ENCODE measurements at places on chromosomes 13 and 19.

DNA sequence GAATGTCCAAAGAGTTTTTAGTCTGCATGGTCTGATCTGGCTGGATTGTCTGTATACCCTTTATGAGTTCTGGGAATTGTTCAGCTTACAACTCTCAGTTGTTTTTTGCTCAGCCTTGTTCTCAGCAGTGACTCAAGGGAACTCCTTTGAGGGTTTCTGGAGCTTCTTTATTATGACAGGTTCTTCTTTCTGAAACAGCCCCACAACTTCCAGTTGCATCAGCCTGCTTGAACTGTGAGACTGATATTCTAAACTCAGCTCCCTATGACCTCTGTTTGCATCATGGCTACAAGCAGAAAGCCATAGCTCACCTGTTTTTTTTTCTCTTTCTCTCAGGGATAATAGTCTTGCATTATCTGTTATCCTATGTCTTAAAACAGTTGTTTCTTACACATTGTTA lies 85.0 kb downstream of the TDRD3 start:
- DNase-seq = no peak

DNA sequence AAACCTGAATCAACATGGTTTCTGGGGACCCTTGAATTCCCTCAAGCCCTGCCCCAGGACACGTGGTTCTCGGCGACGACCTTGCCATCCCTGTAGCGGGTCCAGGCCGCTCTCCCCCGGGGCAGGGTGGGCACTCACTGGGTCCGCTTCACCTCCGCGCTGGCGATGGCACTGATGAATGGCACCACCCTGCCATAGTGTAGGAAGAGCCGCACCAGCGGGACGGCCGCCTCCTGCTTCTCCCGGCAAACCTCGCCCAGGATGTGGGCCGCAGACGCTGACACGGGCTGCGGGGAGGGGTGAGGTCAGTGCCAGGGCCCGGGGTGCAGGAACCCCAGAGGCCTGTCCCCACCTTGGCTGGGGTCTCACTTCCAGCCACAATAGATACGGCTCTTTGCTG lies 44.1 kb upstream of the C13orf46 start:
- no peak for DNase-seq

DNA sequence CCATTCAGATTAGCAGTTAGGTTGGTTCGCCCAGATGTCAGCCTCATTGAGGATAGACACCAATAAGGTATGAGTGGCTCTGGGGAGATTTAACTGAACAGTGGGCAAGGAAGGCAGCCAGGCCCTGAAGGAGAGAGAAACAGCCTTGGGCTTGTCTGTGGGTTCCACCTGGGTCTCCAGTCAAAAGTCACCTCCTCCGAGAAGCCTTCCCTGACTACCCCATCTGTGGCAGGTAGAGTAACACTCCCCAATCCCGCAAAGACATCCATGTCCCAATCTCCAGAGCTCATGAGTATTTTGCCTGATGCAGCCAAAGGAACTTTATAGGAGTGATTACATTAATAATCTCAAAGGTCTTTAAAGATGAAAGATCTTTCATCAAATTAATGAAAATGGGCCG lies 8.0 kb upstream of the YJU2 start:
- DNase-seq = no peak

- no peak for DNase-seq
Observed at GRCh38 chr19:12546068-12546467, 5.2 kb downstream of the ZNF564 start.
